ENCODE measurements at places on chromosomes 7 and 10.

- no peak for DNase-seq
These were observed 19.8 kb downstream of the JCAD start for GRCh38 chr10:30039567-30039966.

- no peak for DNase-seq
These were observed 26.1 kb downstream of the RBM33 start for GRCh38 chr7:155670521-155670920.

DNA sequence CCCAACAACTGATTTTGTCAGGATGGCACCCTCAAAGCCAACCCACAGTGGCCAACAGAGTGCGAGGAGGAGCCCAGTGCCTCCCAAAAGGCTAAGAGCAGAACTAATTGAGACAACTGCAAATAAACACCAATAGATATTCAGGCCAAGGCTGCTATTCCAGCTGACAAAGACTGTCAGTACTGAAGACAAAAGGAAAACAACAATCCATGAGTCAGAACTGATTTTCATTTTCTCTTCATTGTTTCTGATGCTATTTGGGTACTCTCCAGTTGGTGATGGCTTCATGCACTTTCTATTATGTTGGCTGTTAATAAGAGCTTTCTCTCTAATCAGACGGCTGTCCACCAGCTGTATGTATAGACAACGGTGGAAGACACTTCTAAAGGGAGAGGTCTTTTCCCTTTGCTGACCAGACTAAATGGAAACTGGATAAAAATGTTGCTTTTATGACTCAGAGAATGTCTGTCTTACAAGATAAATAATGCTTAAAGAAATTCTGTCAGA is 515.9 kb downstream of the PARD3 start:
- no peak for DNase-seq

GRCh38 chr10:106493226-106493625 is 671.3 kb downstream of the SORCS1 start:
- no peak for DNase-seq

DNA sequence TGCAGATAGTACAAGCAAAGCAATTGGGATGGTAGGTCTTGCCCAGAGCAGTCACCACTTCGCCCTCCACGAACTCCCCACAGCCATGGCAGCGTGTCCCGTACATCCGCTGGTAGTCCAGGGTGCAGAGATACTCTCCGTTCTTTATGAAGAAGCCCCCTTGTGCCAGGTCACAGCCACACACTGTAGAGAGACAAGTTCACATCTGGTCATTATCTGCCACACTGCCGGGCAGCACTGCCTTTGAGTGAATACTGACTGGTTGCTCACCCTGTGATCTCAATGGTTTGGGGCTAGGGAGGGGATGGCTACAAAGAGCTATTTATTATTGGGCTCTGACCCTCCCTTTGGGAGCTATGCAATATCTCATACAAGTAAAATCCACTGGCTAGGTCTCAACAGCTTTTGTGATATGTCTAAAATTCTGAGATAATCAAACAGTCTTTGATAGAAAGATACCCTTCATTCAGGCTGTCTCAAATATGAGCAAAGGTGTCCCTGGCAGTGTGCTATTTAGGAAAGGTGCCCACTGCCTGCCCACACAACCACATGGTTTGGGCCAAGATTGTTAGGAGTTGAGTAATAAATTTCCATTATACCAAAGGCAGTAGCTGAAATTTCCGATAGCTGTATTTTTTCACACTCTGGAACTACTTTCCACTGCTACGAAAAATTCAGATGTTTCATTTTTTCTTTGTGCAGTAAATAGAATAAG is 82.5 kb downstream of the ABLIM1 start:
- DNase-seq = no peak

GRCh38 chr10:72375585-72375984 is 20.9 kb upstream of the DNAJB12 start:
- no peak for DNase-seq

GRCh38 chr7:134307320-134307719 is 9.4 kb downstream of the SLC35B4 start:
- DNase-seq = no peak

- DNase-seq = no peak
These were observed 1.8 kb downstream of the GOLGA7B start for GRCh38 chr10:97851341-97852001.

DNA sequence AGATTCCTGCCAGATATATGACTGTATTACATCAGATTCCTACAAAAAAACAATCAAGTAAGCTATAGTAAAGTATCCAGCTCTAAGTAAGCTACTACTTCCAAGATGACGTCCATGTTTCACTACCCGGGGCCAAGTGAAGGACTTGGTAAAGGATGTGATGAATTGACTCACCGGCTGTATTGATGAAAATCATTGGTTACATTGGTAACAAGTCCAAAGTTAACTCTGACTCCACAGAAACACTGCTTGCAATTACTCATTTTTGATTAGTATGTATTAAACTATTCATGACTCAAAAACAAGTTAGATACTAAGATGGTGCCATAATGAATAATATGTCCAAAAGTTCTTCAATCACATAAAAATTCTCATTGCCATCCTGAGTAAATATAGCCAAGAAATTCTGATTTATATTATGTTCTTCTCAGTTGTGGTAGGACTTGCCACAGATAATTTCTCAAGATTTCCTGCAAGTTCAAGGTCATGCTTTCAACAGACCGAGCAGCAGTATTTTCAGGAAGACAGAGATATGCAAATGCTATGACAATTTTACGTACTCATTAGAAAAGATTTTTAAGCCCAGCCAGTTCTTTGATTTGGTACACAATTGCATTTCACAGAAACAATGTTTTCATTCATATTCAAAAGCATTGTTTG is 12.6 kb upstream of the DNAJC1 start:
- DNase-seq = no peak

Measured in activated T-helper 1 cell treated with anti-CD3 and anti-CD28 coated beads, Interleukin-12 subunit alpha, Interleukin-12 subunit beta, Interleukin-2, Interleukin-4 antibody, amounts not matched to agents 30 ng/mL and 10 ng/mL and 1 ng/mL, durations not matched to agents 14 hours and 24 hours and 36 hours (primary cell).